ENCODE measurements at places on chromosomes 5 and 9. TPM values are rescaled to one million over a fixed set of nuclear protein-coding genes. Genes with fewer than 3 reads are reported as not detected.

The BARX1 gene
- polyA plus RNA-seq, result not detected

The MCTP1 gene
- 0.08 TPM for polyA plus RNA-seq

The CCDC180 gene
- polyA plus RNA-seq, result 0.22 TPM

The HARS2 gene
- polyA plus RNA-seq, result 20.7 TPM

The DMRT2 gene
- polyA plus RNA-seq, result not detected

The ANKRD34B gene
- polyA plus RNA-seq, result not detected

The NMUR2 gene
- not detected for polyA plus RNA-seq

The SQSTM1 gene
- polyA plus RNA-seq, result 310 TPM

The FREM1 gene
- 0.25 TPM for polyA plus RNA-seq

The GCNT4 gene
- polyA plus RNA-seq, result 1.7 TPM

- H3K4me3 ChIP-seq, result no peak overlapping the region
- H3K4me1 ChIP-seq, result no peaks in the 10 kb centered on the region
- no peaks in the 10 kb centered on the region for H3K36me3 ChIP-seq
- no peak overlapping the region for H3K27ac ChIP-seq
Measured at GRCh38 chr5:5626412-5626811, 203.9 kb downstream of the ICE1 start.

GRCh38 chr5:137624786-137625349 lies 111.0 kb downstream of the KLHL3 start:
- H3K27ac ChIP-seq, result no peak overlapping the region
- no peak overlapping the region for H3K4me3 ChIP-seq
- H3K4me1 ChIP-seq, result peaks cover 32% of the 10 kb centered on the region
- no peak for DNase-seq

DNA sequence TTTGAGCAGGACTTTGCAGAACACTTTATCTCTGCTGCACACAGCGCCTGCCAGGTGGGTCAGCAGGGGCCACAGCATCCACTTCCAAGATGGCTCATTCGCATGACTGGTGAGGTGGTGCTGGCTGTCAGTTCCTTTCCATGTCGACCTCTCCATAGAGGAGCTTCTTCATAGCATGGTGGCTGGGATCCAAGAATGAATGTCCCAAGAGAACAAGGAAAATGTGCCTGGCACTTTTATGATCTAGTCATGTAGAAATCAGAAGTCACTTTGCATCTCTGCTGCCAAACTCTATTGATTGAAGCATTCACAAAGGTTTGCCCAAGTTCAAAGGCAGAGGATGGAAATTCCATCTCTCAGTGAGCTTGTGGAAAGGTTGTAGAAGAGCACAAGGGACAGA lies 85.0 kb downstream of the GALNT10 start:
- no peak for DNase-seq
- H3K36me3 ChIP-seq, result no peaks in the 10 kb centered on the region
- no peak overlapping the region for H3K4me3 ChIP-seq
- no peaks in the 10 kb centered on the region for H3K27me3 ChIP-seq

GRCh38 chr9:97445119-97445701 lies 33.3 kb downstream of the TDRD7 start:
- H3K36me3 ChIP-seq, result no peaks in the 10 kb centered on the region

DNA sequence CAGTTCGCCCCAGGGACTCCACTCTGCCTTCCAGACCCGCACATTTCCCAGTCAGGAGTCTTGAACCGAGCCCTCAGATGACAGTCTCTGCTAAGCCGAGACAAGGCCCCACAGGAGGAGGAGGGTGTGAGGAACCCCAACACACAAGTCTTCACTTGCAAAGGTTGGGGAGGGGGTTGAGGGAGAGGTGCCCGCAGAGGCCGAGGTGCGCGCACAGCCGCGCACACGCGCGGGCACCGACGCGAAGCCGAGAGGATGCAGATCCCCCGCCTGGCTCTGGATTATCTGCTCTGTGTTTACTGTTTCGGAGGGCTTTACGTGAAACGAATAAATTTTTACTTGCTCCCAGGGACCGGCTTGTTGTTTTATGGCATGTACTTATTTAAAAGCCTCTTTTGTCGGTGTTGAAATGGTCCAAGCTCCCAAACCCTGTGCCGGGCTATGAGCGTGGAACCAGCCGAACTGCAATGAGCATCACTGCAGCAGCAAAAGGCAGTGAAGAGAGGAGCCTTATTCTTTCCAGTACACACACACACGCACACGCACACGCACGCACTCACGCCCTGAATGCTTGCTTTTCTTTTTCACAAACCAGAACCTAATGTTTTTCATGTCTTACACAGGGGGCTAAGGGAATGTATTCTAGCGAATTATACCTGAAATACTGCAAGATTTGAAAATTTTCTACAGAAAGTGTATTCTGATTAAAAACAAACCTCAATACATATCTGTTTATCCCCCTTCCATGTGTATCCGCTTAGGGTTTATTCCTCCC lies 297.7 kb downstream of the PARP8 start:
- no peak for DNase-seq
- H3K36me3 ChIP-seq, result no peaks in the 10 kb centered on the region

- no peak overlapping the region for H3K4me3 ChIP-seq
- DNase-seq, result peak; percentile 93
- H3K4me1 ChIP-seq, result peaks cover 29% of the 10 kb centered on the region
- H3K27me3 ChIP-seq, result no peaks in the 10 kb centered on the region
- H3K36me3 ChIP-seq, result peaks cover 5% of the 10 kb centered on the region
Measured at GRCh38 chr5:111829701-111830100, 72.7 kb upstream of the NREP start.

- no peaks in the 10 kb centered on the region for H3K27me3 ChIP-seq
- no peaks in the 10 kb centered on the region for H3K36me3 ChIP-seq
- no peak overlapping the region for H3K4me3 ChIP-seq
- H3K27ac ChIP-seq, result peak overlapping the region; percentile 94
Measured at GRCh38 chr5:132095077-132095410, 21.5 kb downstream of the CSF2 start.

DNA sequence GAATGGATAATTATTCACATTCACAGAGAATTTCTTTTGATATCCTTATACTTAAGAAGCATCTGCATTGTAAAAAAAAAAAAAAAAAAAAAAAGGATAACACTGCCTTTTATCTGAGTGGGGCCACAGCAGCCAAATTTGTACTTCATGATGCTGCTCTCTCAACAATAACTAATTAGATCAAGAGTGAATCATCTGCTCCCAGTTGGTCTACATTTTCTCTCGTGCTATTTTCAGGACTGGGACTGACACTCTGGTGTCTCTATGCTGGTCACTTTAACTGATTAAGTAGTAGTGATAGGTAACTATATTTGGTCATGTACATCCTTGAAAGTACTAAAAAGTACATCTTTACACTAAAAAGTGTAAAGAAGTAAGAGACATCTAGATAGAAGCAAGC lies 90.1 kb downstream of the RFX3 start:
- H3K27ac ChIP-seq, result no peak overlapping the region
- H3K36me3 ChIP-seq, result no peaks in the 10 kb centered on the region
- no peak overlapping the region for H3K4me3 ChIP-seq
- no peak for DNase-seq
- no peaks in the 10 kb centered on the region for H3K27me3 ChIP-seq

- no peaks in the 10 kb centered on the region for H3K27me3 ChIP-seq
- H3K4me3 ChIP-seq, result no peak overlapping the region
- H3K36me3 ChIP-seq, result no peaks in the 10 kb centered on the region
- H3K4me1 ChIP-seq, result 0 out of 2 replicates have a peak, but pooled peaks cover 3% of the 10 kb centered on the region
- no peak overlapping the region for H3K27ac ChIP-seq
Measured at GRCh38 chr9:129306318-129306973, 128.4 kb upstream of the IER5L start.

- no peaks in the 10 kb centered on the region for H3K27me3 ChIP-seq
- no peak overlapping the region for H3K27ac ChIP-seq
- H3K4me1 ChIP-seq, result no peaks in the 10 kb centered on the region
- no peak overlapping the region for H3K4me3 ChIP-seq
Measured at GRCh38 chr9:106974341-106974740, 111.4 kb downstream of the ZNF462 start.

DNA sequence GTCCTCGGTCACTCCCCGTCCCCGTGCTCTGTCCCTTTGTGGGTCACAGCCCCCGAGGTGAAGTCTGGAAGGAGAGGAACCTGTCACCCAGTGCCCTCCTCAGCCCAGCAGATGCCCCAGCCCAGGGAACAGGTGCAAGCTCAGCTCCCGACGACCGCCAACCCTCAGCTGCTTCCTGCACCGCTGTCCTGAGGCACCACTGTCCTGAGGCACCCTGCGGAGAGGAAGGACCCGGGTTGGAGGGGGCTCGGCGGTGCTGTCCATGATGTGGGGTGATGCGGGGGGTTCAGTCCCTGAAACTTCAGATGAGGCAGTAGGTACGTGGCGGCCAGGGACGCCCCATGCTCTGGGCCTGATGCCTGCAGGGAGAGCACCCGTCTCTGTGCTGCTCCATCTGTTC lies 81.4 kb downstream of the COL5A1 start:
- no peak overlapping the region for H3K4me3 ChIP-seq
- H3K4me1 ChIP-seq, result no peaks in the 10 kb centered on the region
- no peaks in the 10 kb centered on the region for H3K27me3 ChIP-seq
- H3K27ac ChIP-seq, result no peak overlapping the region

DNA sequence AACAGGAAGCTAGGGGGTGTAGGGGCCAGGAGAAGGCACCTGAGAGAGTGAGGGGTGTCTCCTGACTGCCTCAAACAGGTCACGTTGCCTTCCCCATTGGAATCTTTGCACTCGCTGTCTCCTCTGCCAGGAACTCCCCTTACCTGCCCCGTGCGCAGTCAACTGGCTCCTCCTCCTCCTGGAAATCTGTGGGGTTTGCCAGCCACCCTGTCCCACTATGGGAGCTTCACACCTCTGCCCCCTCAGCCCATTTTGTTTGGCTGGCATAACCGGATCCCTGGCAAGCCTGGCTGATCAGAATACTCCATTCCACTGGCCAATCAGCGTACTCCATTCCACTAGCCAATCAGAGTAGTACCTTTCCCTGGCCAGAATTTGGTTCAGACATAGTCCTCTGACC lies 10.4 kb upstream of the SLC34A1 start:
- H3K36me3 ChIP-seq, result no peaks in the 10 kb centered on the region
- no peak overlapping the region for H3K27ac ChIP-seq
- no peaks in the 10 kb centered on the region for H3K27me3 ChIP-seq
- no peaks in the 10 kb centered on the region for H3K4me1 ChIP-seq
- no peak for DNase-seq

DNA sequence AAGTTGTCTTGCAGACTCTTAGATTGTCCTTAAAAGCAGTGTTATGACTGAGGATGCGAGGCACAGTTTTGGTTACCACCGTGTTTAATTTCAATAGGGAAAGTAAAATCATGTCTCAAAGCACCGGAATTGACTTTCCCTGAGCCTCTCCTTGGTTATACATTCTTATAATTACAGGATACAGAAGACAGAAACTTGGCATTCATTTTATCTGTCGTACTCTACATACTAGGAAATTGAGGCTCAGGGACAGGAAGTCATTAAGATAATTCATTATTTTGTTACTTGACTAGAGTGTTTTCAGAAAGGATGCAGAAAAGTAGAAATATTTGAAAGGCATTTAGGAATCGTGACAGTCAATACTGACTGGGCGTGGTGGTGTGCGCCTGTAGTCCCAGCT lies 54.0 kb upstream of the SPATA31D4 start:
- DNase-seq, result no peak
- no peaks in the 10 kb centered on the region for H3K36me3 ChIP-seq
- no peaks in the 10 kb centered on the region for H3K27me3 ChIP-seq

- no peaks in the 10 kb centered on the region for H3K27me3 ChIP-seq
- peak overlapping the region; percentile 34 for H3K27ac ChIP-seq
- H3K36me3 ChIP-seq, result peaks cover 31% of the 10 kb centered on the region
- H3K4me3 ChIP-seq, result peak overlapping the region; percentile 25
- DNase-seq, result peak; percentile 36
Measured at GRCh38 chr9:13113751-13114150, 165.7 kb downstream of the MPDZ start.

DNA sequence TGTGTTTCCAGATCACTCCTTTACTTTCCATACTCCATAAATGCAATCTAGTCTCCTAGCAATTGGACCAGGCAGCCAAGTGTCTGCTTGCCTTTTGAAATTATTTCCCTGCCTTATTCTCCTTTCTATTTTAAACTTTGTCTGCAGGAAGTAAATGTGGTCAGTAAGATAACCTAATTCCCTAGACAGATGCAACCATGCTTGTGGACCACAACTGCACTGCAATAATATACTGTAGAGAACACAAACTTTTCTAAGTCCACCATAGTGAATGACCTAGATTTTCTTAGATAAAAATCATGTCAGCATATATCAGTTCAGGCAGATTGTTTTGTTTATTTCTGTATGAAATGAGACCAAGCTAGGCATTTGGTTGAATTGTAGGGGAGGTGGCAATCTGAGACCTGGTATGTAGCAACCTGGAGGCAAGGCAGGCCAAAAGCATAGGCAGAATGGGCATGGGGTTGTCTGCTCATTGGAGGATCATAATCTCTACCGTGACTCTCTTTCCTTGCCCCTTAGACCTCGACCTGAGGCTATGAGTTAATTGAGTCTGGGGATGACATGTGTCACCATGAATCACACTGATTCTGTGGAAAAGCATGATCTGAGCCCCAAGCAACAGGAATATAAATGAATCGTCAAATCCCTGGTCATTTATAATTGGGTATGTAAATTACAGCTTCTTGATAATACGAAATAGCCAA lies 20.7 kb downstream of the ACTL7B start:
- DNase-seq, result no peak
- H3K4me3 ChIP-seq, result no peak overlapping the region
- H3K4me1 ChIP-seq, result peaks cover 14% of the 10 kb centered on the region
- no peaks in the 10 kb centered on the region for H3K36me3 ChIP-seq

DNA sequence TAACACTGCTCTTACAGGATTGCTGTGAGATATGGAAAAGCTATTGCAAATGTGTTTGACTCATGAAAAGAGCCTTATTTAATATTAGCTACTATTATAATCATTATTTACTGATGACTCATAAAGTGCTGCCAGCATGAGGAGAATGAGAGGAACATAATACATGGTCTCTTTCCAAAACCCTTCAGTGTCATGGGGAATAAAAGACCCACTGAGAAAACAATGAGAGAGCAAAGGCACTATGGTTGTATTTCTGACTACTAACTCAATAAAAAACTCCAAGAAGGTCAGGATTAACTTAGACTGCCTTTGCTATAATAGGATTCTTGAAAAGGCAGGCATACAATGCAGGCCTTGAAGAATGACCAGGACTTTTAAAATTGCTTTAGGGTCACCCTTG lies 633.5 kb downstream of the DTWD2 start:
- H3K36me3 ChIP-seq, result no peaks in the 10 kb centered on the region
- no peak for DNase-seq
- H3K4me1 ChIP-seq, result no peaks in the 10 kb centered on the region
- no peak overlapping the region for H3K4me3 ChIP-seq
- no peak overlapping the region for H3K27ac ChIP-seq

DNA sequence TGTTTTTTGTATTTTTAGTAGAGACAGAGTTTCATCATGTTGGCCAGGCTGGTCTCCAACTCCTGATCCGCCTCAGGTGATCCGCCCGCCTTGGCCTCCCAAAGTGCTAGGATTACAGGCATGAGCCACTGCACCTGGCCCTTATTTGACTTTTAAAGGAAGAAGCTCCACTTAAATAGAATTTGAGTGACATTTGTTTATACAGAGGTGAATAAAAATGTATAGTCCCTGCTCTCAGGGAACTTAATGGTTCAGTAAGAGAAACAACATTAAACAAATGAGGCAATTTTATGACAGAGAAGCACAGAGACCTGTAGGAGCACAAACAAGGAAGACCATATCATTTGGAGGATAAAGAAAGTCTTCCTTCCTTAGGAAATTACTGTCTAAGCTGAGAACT lies 65.7 kb downstream of the C9orf152 start:
- peaks cover 59% of the 10 kb centered on the region for H3K4me1 ChIP-seq
- H3K4me3 ChIP-seq, result no peak overlapping the region
- H3K27ac ChIP-seq, result peak overlapping the region; percentile 74
- no peak for DNase-seq
- peaks cover 35% of the 10 kb centered on the region for H3K36me3 ChIP-seq

All from GM23248 (cell line).